CD4-positive, alpha-beta T cell treated with Interleukin-17A for 4 hours (primary cell): ENCODE measurements at places on chromosomes 5 and 9.
A peak's percentile ranks its signal among the peaks of the same experiment; 100 is the strongest.

DNA sequence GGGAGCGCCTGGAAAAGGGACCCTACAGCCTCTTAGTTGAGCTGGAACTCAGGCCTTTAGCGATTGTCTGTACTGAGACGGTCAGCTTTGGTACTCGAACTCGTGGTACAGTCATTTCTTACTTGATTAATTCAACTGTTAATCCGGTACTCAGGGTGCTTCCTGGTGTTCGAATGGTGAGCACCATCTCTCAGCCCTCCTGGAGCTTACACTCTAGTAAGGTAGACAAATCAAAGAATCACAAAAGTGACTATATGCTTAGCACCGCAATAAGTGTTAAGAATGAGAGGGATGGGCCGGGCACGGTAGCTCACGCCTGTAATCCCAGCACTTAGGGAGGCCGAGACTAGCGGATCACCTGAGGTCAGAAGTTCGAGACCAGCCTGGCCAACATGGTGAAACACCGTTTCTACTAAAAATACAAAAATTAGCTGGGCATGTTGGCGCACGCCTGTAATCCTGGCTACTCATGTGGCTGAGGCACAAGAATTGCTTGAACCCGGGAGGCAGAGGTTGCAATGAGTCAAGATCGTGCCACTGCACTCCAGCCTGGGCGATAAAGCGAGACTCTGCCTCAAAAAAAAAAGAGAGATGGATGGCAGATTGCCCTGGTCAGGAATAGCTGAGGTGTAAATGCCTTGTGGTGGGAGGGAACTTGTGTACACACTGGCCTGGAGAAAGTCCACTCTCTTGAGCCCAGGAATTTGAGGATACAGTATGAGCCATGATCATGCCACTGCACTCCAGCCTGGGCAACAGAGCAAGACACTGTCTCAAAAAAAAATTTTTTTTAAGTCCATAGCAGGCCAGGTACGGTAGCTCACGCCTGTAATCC lies 981 bp downstream of the TCOF1 start:
- no peak for DNase-seq

DNA sequence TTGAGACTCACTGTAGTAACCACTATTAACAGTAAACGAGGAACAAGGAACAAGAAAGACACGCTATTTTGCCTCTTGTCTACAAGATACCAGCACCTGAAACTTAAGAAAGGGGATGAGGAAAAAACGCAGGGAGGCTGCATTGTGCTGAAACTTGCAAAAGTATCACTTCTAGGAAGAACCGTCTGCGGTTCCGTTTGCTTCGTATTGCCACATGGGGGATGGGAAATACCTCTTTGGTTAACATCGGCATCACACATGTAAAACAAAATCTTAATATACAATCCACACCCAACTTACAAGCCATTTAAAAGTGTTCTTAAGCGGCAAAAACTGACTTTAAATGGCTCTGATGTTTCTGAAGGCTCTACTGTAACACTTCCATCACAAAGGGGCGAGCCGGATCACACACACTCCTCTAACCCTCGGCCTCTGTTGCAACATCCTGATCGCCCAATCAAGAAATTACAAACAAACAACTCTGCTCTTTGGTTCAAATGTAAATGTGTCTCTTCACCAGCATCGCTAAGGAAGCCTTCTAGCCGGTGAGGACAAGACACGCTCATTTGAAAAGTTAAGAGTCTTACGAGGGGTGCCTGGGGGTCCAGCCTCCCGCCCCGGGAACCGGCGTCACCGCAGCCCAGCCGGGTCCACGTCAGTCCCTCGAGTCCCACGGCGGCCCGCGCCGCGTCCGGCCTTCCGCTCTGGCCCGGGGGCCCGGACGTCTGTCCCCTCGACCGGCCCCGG lies 621 bp downstream of the SEC16A start:
- peak; percentile 31 for DNase-seq

- DNase-seq, result no peak
Observed at GRCh38 chr9:134617836-134618162, 23.8 kb upstream of the COL5A1 start.

GRCh38 chr9:69443178-69443577 lies 118.2 kb downstream of the ENTREP1 start:
- DNase-seq, result no peak

DNA sequence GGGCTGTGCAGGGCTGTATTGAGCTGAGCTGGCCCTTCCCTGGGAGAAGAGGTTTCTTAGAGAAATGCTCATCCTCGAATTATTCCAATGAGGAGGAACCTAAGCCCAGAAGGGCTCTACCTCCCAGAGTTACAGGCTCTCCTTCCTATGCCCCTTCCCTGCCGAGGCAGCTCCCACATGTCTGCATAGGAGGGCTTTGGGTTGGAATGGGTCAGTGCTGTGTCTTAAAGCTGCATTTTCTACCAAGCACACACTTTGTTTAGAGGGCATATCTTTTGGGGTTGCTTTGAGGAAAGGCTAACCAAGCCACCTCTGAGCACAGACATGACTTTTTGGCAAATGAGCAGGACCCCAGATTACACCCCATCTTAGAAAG lies 9.1 kb downstream of the NEK6 start:
- DNase-seq, result no peak
